Right ventricle myocardium inferior (tissue), 1 donor: ENCODE measurements at places on chromosomes 3 and 15. TPM values are rescaled to one million over a fixed set of nuclear protein-coding genes. Genes with fewer than 3 reads are reported as not detected.

The ZNF385D gene
- 2.6 TPM for total RNA-seq

The SLC22A13 gene
- total RNA-seq = not detected

The FGF12 gene
- total RNA-seq = 340 TPM

The FOXB1 gene
- total RNA-seq = not detected

The ECE2 gene
- not detected for total RNA-seq

The PCSK6 gene
- 33.8 TPM for total RNA-seq

The SLC35A5 gene
- total RNA-seq = 14.6 TPM
